Glutamatergic neuron (in vitro differentiated cells): ENCODE measurements at places on chromosomes 3 and 15.

DNA sequence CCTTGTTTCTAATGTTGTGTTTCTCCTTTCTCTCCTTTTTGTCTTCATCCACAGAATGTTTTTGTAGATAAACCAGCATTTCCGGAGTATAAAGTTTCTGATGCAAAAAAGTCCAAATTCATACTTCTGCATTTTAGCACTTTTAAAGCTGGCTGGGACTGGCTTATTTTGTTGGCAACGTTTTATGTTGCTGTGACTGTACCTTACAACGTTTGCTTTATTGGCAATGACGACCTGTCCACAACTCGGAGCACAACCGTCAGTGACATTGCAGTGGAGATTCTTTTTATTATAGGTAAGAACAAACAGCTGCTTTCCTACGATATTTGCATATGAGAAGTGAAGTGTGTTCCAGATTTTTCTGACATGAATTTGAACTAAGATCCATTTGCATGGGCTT, 199.4 kb downstream of the KCNH8 start:
- no peak for DNase-seq

DNA sequence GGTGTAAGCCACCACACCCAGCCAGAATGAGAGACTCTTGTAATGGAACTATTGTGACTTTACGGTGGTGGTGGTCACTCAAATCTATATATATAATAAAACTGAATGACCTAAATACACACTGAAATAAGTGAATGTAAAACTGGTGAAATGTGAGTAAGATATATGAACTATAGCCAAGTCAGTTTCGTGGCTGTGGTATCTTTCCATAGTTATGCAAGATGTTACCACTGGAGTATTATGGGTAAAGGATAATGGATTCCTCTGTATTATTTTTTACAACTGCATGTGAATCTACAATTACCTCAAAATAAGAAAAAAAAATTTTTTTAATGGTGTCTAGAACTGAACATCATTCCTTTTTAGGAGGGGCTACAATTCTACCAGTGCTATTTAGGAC, 21.9 kb downstream of the PIK3CB start:
- no peak for DNase-seq

GRCh38 chr3:40079847-40080240, 229.7 kb upstream of the EIF1B start:
- no peak for DNase-seq

GRCh38 chr15:27842526-27842925, 256.6 kb downstream of the OCA2 start:
- DNase-seq, result no peak

DNA sequence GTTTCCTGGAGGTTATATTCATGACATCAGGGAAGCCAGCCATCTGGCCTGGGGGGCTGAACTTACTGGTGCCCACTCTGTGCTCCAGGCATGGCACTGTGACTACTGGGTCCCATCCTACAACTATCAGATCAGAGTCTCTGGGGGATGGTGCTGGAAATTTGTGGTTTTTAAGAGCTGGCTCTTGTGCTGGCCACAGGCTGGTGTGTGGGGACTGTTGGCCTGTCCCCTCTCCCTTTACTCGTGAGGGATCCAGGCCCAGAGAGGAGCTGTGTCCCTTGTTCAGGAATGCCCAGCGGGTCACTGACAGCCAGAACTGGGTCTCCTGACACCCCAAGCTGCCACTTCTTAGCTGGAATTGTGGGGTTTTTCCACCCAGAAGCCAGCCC, 44.5 kb upstream of the SEC22A start:
- no peak for DNase-seq

- DNase-seq, result no peak
These were observed 30.8 kb downstream of the CCDC13 start for GRCh38 chr3:42742259-42742658.

DNA sequence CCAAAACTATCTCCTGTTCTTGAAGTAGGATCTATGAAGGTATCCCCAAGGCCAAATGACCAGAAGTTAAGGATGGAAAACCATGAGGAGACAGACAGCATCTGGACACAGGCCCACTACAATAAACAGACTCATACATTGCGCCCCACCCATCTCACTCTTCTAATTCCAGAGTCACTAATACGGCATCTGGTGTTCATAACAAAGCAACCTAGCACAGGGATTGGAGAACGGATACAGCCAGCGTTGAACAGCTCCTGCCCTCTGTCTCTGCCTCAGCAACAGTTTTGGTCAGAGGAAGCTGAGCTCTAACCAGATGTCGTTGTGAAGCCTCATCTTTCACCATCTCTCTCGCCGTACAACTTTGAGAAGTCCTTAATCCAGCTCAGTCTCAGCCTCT, 44.5 kb upstream of the CCDC80 start:
- no peak for DNase-seq
